Suppressor macrophage (primary cell): ENCODE measurements at places on chromosomes 2 and 18.

DNA sequence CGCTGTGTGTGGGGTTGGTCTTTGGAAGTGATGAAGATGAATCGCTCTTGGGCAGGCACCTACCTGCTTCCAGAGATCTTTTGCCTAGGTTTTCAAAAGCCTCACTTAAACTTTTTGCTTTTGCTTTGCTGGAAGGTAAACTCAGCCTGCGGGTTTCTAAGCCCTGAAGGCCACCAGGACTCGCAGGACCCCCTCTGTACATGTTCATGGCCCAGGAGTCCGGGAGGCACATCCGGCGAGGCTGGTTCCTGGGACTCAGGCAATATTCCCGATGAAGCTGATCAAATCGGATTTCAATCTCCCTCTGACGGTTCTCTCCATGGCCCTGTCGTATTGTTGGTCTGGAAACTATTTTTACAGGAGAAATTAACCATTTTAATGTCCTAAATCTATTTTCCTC is 13.2 kb downstream of the HJURP start:
- DNase-seq, result no peak

DNA sequence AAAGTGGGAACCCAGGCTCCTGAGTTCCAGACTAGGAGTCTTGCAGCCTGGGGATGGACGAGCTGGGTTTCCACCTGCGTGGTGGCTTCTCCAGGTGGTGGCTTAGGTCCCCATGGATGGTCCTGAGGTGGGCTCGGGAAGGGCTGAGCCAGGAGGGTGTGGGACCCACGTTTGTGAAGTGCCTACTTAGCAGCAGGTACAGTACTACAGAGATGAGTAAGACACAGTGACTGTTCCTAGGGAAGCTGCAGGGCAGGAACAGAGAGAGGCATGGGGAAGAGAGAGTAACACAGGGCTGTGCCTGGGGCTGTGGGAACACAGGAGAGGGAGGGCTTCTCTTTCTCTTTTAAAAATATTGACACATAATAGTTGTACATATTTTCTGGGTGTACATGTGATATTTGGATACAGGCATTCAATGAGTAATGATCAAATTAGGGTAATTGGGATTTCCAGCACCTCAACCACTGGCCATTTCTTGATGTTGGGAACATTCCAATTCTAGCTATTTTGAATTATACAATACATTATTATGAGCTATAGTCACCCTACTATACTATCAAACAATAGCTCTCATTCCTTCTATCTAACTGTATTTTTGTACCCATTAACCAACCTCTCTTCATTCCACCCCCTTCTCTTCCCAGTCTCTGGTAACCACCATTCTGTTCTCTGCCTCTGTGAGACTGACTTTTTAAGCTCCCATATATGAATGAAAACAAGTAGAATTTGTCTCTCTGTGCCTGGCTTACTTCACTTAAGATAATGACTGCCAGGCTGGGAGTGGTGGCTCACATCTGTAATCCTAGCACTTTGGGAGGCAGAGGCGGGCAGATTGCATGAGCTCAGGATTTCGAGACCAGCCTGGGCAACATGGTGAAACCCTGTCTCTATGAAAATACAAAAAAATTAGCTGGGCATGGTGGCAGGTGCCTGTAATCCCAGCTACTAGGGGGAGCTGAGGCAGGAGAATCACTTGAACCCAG is 15.0 kb downstream of the TOGARAM2 start:
- no peak for DNase-seq

GRCh38 chr2:227793148-227793712 is 20.4 kb upstream of the CCL20 start:
- DNase-seq, result no peak

DNA sequence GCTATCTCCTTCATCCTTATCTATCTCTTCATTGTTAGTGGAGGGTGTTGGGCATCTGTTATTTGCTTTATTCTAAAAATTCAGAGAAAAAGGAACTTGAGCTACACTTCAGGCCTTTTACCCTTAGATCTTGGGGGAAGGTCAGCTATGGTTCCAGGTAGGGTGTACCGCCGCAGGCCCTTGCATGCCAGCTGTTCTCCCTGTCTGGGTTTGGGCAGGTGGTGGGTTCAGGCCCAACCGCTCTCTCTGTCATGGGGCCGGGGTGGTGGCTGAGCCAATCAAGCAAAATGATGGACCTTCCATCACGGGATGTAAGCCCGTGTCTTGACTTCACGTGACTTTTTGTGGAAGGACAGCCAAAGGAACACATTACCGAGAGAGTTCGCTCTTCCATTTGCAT is 231.1 kb downstream of the LDLRAD4 start:
- no peak for DNase-seq

DNA sequence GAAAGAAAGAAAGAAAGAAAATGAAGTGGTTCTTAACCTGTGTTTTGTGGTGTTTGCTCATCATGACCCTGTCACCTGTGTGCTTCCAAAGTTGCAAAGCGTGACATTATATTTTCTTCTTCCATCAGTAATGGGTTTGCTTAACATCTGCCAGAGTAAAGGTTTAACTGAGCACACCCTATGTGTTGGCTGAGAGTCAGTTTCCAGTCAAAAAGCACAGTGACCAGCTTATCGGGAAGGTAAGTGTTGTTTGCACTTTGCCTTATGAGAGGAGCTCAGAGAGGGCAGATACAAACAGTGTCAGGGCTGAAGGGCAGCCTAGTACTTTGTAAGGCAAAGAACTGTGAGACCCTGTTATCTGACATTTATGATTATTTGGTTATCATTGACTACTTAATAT is 406.2 kb upstream of the CWC22 start:
- DNase-seq, result no peak

DNA sequence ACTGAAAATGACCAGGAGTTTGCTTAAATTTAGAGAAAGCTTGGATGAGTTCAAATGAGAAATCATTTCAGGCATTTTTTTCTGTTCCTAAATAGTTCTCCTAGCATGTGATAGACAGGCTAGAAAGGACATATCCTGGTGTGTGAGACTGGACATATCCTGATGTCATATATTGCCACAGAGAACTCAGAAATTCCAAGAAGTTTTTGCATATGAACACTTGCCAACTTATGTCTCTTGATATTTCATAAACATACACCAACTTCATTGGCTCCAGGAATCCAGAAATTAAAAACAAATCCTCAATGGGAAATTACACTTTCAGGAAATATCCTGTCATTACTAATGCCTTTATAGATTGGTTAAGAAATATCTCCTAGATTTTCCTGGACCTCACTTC is 2.9 kb upstream of the SERPINB4 start:
- DNase-seq, result no peak

- peak; percentile 13 for DNase-seq
These were observed 446.7 kb downstream of the RNF144A start for GRCh38 chr2:7363906-7364305.

DNA sequence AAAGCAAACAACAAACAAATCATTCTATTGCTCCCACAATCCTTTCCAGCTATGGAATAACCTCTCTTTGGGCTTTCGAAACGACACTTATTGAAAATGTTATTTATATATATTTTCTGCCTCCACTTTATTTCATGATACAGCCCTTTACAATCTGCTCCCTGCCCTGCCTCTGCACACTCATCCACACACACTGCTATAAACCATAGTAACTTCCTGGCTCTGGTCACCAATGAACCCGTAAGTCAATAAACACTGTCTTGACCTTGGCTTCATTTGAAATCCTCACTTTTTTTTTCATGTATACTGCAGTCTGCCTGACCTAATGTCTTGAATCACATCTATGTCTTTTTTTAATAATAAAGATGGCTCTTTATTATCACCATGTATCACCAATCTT is 161.5 kb downstream of the SLC39A10 start:
- no peak for DNase-seq

DNA sequence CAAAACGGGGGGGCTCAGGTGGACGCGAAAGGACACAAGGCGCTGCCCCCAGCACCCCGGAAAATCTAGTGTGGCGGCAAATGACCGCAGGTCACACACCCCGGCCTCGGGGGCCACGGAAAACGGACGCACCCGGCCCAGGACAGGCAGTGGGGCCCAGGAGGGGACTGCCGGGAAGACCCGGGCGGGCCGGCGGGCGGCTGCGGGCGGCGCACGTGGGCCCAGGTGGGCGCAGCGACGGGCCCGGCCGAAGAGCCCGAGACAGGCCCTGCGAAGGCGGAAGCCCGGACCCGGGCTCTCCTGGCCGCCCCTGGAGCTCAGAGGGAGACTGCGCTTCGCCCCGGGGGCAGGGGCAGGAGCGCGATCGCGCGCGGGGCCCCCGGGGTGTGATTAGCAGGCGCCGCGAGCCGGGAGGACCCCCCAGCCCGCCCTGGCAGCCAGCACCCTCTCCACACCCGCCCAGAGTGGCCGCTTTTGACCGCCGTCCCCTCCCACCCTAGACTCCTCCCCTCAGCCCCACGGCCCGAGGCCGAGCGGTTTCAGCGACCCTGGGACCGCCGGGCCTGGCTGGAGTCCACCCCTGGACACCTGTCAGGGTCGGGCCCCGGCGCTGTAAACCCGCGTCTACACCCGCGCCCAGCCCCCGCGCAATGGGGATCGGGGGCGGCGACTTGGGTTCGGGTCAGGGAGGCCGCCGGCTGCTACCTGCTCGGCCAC is 773 bp downstream of the MBP start:
- DNase-seq, result peak; percentile 88

GRCh38 chr2:72785517-72785916 is 40.3 kb downstream of the EXOC6B start:
- no peak for DNase-seq

- DNase-seq, result no peak
These were observed 9.2 kb downstream of the UXS1 start for GRCh38 chr2:106184857-106185256.

- DNase-seq, result no peak
These were observed 854.6 kb downstream of the RNF144A start for GRCh38 chr2:7771781-7772180.

- peak; percentile 5 for DNase-seq
These were observed 587 bp upstream of the MTIF2 start for GRCh38 chr2:55269645-55269990.

GRCh38 chr2:118309946-118310680 is 221.8 kb downstream of the INSIG2 start:
- DNase-seq, result peak; percentile 21

DNA sequence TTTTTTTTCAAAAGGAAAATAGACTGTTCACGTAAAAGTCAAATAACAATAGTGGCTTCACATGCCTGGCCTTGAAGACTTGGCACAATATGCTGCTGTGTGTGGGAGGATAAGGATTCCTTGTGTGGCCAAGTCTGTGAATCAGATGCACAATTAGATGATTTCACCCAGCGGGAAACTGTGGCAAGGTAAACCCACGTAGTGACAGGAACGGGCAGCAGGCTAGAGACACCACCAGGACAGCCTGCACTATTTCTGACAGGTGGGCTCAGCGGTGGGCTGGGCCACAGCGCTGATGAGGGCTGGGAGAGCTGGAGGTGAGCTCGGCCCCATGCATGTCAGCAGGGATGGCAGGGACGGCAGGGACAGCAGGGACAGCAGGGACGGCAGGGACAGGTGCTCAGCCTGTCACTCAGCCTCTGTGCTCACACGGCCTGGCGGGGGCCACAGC is 21.6 kb downstream of the SNORC start:
- DNase-seq, result no peak

- no peak for DNase-seq
These were observed 128.1 kb upstream of the LHCGR start for GRCh38 chr2:48883661-48884060.

GRCh38 chr2:127719301-127720218 is 18.3 kb downstream of the SFT2D3 start:
- no peak for DNase-seq

- DNase-seq, result no peak
These were observed 56.0 kb upstream of the PTH2R start for GRCh38 chr2:208350610-208351009.

GRCh38 chr18:8681196-8681595 is 24.2 kb upstream of the MTCL1 start:
- DNase-seq, result no peak

GRCh38 chr18:76259711-76260110 is 235.3 kb downstream of the ZNF516 start:
- no peak for DNase-seq

DNA sequence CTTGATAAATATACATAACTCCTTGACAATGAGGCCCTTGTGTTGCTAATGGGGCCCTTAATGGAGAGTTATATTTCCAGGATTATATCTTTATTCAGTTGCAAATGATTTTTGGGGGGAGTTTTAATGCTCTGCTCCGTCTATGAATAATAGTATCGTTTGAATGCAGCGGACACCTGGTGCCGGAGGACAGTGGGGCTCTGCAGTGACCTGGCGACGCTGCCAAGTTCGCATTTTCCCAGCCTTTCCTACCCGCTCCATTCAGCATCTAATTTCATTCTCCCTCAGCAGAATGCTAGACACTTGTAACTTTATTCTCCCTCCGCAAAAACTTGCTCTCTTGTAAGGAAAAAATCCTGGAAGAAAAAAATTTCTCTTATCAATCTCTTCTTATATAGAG is 257.6 kb upstream of the SALL3 start:
- DNase-seq, result no peak

- DNase-seq, result no peak
These were observed 44.4 kb upstream of the MGAT4A start for GRCh38 chr2:98775146-98775986.

DNA sequence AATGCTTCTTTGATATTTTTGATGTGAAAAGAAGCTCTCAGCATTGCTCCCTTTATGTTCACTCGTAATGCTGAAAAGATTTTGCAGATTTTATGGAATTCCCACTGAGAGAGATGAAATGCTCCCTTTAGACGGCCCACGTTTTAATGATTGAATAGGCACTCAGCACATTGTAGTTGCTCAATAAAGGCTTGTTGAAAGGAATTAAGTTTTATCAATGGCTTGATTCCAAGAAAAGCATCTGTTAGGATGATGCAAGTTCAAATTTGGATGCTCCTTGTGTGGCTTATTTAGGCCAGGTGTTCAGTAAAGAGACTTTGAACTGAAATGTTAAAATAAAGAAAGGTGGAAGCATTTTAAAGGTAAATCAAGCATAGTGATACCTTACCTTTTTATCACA is 725.1 kb downstream of the EPHA4 start:
- no peak for DNase-seq

GRCh38 chr2:20476950-20477349 is 30.1 kb downstream of the RHOB start:
- no peak for DNase-seq

DNA sequence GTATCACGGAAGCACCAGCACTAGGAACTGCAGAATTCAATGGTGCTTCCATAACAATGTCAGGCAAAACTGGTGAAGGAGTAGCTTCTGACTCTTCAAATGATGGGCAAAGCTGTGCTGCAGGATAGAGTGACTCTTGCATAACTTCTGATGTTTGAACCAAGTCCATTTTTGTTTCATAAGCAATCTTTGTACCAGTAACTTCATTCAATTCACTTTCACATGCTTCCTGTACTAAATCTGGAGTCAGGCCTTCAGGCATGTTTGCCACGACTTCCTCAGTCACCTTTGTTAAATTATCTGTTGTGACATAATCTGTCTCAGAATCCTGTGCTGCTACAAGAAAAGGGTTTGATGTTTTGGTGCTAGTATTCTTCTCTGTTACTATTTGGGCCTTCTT is 24.0 kb downstream of the RTN4 start:
- no peak for DNase-seq

- DNase-seq, result no peak
These were observed 56.7 kb upstream of the ZNF804A start for GRCh38 chr2:184541591-184541990.

- peak; percentile 12 for DNase-seq
These were observed 218.7 kb downstream of the ARHGAP15 start for GRCh38 chr2:143347901-143348414.

- DNase-seq, result no peak
These were observed 63.7 kb upstream of the TANC1 start for GRCh38 chr2:158904627-158905177.

- no peak for DNase-seq
These were observed 150.2 kb upstream of the SPATS2L start for GRCh38 chr2:200156166-200156835.

GRCh38 chr2:228509021-228509420 is 327.5 kb upstream of the SPHKAP start:
- DNase-seq, result no peak

- DNase-seq, result peak; percentile 19
These were observed 5.7 kb downstream of the EHD3 start for GRCh38 chr2:31239593-31240177.
